RWPE1 (cell line): ENCODE measurements at places on chromosomes 3 and 15.

DNA sequence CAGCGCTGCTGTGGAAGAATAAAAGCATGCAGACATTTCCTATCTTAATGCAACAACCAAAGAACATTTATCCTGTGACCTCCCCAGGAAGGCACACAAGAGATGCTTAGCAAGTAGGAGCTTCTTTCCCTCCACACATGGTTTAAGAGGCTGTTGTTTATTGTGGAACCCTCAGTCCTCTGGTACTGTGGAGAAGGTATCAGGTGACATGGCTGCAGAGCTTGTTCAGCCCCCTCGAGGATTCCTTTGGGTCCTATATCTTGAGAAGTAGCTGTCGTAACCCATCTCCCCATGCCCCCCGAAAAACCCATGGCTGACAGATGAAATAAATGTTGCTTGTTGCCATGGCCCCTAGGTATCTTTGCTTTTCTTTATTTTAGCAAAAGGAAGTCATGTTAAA lies 20.3 kb upstream of the ETV5 start:
- no peak for DNase-seq

GRCh38 chr15:64466408-64467141 lies 6.2 kb downstream of the ZNF609 start:
- no peak for DNase-seq

DNA sequence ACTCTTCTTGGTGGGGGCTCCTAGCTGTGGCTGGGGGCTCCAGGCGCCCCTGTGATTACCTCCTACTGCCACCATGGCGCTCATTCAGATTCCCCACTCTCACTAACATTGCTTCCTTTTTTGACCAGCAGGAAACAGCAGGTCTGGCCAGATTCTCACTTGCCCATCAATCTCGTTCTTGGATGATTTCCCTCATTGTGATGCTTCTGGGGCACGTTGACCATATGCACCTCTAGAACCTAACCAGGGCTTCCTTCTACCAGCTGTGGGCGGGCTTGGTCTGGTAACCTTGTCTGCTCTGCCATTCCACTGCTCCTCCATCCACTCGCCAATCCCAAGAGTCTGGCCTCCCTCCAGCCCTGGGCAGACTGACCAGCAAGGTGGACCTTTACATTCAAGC lies 35.9 kb upstream of the PTPN23 start:
- no peak for DNase-seq

DNA sequence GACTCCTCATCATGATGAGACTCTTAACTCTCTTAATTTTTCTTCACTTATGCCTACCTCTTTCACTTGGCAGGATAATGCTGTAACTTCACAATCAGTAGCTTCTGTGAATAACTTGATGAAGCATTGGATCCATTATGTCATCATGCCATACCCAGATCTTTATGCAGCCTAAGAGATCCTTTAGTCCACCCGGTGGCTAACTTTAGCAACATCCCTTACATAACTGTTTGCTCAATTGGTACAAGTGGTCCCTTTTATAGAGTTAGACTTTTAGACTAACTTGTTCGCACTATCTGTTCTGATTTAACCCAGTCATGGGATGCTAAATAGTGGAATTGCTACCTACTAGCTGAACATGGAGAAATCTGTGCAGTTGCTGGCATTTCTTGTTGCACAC lies 184.5 kb downstream of the USP13 start:
- peak; percentile 6 for DNase-seq

DNA sequence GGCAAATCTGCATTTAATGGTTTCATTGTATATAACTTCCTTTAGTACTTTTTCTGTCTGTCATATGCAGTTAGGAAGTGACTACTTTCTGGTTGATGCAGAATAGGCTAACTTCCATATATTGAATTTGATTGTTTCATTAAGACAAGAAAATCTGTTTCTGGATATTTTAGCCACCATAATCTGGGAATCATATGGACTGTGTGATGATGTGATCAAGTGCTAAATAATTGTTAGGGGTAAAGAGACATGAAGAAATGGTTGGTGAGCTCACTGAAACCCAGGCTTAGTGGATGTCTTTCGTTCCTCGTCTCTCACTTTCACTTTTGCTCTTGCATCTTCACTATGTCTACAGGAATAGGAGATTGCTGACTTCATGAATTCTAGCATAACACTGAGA lies 3.5 kb upstream of the MNS1 start:
- no peak for DNase-seq

- no peak for DNase-seq
Observed at GRCh38 chr3:65444447-65444815, 594.3 kb downstream of the MAGI1 start.

GRCh38 chr3:152444029-152444641 lies 175.4 kb downstream of the MBNL1 start:
- DNase-seq: peak; percentile 22

DNA sequence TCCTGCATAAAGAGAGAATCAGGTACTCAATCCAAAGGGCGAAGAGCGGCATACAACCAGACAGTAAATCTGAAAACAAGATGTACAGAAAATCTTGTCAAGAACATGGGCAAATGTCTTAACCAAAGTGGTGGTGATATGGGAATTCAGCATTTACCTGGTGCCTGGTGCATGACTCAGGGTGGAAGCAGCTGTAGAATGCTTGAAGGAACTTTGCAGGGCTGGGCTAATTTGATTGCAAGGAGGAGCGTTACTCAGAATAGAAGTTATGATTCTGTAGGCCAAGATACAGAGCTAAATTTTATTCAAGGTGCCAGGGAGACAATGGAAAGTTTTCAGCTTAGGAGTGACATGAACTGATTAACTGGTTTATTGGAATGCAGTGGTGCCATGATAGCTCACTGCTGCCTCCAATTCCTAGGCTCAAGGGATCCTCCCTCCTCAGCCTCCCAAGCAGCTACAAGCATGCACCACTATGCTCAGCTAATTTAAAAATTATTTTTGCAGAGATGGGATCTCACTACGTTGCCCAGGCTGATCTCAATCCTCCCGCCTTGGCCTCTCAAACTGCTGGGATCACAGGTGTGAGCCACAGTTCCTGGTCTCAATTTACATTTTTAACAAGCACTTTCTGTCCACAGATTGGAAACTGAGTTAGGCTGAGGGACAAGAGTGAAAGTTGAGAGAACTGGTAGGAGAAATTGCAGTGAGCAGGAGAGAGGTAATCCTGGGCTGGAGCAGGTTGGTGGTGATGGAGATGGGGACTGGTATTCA lies 91.5 kb upstream of the TBC1D5 start:
- peak; percentile 61 for DNase-seq

GRCh38 chr3:72171946-72172345 lies 387.0 kb upstream of the PROK2 start:
- no peak for DNase-seq

GRCh38 chr3:105465251-105465853 lies 98.6 kb downstream of the ALCAM start:
- no peak for DNase-seq

DNA sequence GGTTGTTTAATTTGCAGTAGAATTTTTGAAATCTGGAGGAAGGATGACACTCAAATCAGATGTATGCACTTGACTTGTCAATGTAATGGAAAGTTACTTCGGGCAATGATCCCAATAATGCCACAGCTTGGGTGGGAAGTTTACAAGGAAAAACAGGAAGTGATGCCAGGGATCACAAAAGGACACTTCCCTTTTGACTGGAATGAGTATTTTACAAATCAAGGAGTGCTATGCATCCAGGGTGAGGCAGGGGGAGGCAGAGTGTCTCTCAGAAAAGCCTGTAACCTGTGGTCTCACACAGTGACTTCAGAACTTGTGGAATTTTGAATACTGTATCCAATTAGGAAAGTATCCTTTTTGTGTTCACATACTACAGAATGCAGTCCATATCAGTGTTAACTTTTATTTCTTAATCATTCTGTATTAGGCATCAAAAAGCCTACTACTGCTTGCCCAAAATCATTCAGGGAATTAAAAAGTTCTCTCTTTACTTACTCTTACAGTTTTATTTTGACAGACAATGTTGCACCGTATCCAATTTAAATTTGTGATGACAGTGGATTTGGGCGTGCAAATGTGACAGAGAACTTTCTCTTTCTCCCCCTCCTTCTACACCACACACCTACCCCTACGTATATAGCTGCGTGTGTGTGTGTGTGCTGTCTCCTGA lies 445.1 kb downstream of the MECOM start:
- DNase-seq: peak; percentile 22

DNA sequence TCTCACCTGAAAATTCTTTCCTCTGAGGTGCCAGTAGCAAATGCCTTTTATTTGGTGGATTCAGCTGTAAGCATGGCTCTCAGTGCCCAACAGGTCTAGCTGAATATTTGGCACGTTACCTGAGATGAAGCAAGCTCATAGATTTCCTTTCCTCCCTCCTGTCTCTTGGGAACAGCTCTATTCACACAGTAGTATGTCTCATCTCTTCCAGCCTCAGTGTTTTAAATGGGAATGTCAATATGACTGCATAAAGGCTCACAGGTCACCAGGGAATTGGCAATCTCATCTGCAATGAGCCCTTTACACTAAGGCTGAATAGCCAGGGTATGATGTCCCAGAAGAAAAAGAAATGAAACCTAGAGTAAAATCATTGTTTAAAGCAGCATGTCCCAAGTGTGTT lies 733.5 kb downstream of the NTRK3 start:
- no peak for DNase-seq

- DNase-seq: no peak
Observed at GRCh38 chr15:96599268-96599667, 268.8 kb downstream of the NR2F2 start.

DNA sequence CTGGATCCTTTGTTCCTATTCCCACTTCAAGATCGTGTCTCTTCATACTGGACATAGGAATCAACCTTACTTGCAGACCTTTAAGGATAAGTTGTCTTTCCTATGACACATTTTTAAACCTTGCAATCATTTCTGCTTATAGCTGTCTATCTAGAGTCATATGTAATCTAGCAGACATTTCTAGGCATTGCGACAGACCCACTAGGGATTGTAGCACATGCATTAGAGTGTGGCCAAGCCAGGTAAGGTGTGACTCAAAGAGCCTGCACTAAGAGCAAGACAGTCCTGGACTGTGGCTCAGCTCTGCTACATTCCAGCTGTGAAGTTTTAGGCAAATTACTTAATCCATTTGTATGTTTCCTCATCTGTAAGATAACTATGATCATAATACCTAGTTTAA lies 38.8 kb upstream of the BFSP2 start:
- DNase-seq: no peak

DNA sequence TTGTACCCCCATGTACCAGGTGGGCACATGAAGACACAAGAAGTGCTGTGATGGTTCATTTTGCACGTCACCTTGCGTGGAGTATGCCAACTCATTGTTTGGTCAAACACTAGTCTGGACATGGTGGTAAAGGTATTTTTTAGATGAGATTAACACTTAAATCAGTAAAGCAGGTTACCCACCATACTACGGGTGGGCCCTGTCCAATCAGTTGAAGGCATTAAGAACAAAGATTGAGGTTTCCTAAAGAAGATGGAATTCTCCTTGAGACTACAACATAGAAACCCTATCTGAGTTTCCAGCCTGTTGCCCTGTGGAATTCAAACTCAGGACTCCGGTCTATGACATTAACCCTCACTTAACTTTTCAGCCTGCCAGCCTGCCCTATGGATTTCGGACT lies 118.4 kb downstream of the RPLP1 start:
- no peak for DNase-seq

DNA sequence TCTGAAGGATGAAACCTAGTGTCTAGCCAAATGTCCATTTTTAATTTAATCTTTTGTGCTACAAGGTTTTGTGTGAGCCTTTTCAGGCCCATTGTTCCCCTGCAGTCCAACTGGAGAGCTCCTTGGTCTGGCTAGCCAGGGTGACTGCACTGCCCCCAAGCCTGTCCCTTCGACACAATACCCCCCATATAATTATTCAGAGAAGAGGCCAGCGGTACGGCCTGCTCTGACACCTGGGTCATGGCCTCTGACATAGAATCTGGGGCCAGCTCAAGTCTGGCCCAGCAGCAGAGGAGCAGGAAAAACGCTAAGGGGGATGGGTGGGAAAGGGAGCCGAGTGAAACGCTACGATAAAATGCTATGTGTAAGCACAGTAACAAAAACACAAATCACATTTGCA lies 64.2 kb upstream of the PYGO1 start:
- DNase-seq: no peak

- no peak for DNase-seq
Observed at GRCh38 chr15:92503889-92504288, 110.2 kb downstream of the ST8SIA2 start.

- DNase-seq: peak; percentile 72
Observed at GRCh38 chr3:45145681-45146614, at the start of gene CDCP1. CDCP1 (minus strand) TSS chr3:45146378; CDS start chr3:45146287, 91 bp downstream.

DNA sequence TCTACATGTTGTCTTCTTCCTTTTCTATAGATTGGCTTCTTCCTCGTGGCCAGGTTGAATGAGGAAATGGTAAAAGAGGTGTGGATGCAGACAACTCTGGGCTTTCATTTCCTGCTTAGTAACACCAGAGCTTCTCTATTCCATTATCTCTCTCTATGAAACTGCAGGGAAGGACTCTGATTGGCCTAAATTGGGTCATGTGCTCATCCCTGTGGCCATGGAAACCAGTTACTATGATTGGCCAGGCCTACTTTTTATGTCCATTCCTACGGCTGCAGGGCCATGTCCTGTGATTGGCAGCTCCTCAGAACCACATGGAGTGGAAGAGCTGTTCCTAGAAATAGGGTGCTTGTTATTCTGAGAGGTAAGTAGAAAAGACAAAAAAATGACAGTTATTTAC lies 486.9 kb upstream of the ADAMTS9 start:
- no peak for DNase-seq

- peak; percentile 49 for DNase-seq
Observed at GRCh38 chr15:100596792-100597191, 5.2 kb downstream of the LINS1 start.

DNA sequence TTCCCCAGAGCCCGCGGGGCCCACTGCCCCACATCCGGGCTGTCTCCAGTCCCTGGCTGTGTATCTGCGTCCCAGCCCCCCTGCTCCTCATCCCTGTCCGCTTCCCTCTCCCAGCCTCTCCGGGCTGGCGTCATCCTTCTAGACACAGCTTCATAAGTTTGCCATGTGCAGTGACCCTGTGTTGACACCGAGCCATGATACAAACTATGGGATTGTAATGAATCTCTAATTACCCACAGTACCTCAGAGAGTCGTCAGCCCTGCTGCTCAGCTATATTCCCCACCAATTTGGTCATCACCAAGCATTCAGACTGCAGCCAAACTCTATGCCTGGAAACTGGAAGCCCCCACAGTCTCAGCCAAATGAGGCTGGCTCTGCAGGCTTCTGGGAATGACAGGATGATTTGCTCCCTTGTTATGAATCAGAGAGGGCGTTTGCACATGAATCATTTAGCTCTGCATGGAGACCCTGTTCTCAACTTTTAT lies 466.1 kb upstream of the ATP11B start:
- DNase-seq: no peak

DNA sequence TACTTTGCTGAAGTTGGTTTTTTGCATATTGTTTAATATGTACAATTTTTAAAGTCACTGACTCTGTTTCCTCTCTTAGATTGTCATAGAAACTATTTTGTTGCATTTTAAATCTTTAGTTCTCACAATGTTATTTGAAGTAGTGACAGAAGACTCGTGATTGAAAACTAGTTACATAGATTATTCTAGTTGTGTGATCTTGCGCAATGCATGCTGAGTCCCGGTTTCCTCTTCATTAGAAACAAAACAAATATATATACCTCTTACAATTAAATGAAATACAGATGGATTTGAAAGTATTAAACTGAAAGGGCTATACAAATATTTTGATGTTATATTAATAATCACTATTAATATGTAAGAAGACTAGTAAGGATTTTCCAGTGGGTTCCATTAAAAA lies 333.0 kb downstream of the LPP start:
- DNase-seq: no peak
